ENCODE measurements at places on chromosomes 13 and 19. TPM values are rescaled to one million over a fixed set of nuclear protein-coding genes. Genes with fewer than 3 reads are reported as not detected.

The DHDH gene
- total RNA-seq, result 0.84 TPM

GRCh38 chr13:59343993-59344822, 819.5 kb downstream of the DIAPH3 start:
- H3K4me3 ChIP-seq, result no peak overlapping the region
- DNase-seq, result no peak
- H3K27me3 ChIP-seq, result no peaks in the 10 kb centered on the region

GRCh38 chr19:33638167-33639034, 16.6 kb downstream of the CHST8 start:
- no peaks in the 10 kb centered on the region for H3K4me1 ChIP-seq
- no peaks in the 10 kb centered on the region for H3K27me3 ChIP-seq
- peak; percentile 35 for DNase-seq
- H3K27ac ChIP-seq, result no peak overlapping the region
- H3K4me3 ChIP-seq, result no peak overlapping the region
- no peaks in the 10 kb centered on the region for H3K36me3 ChIP-seq

The OR10H1 gene
- total RNA-seq, result 0.10 TPM

GRCh38 chr19:12126707-12127106, 13.4 kb downstream of the ZNF20 start:
- H3K4me3 ChIP-seq, result no peak overlapping the region
- H3K36me3 ChIP-seq, result no peaks in the 10 kb centered on the region
- H3K27me3 ChIP-seq, result no peaks in the 10 kb centered on the region
- no peak overlapping the region for H3K27ac ChIP-seq

The EFNB2 gene
- total RNA-seq, result 24.8 TPM

GRCh38 chr13:70908795-70909194, 800.5 kb upstream of the KLHL1 start:
- DNase-seq, result no peak
- H3K27me3 ChIP-seq, result no peaks in the 10 kb centered on the region
- no peak overlapping the region for H3K4me3 ChIP-seq
- H3K4me1 ChIP-seq, result no peaks in the 10 kb centered on the region
- H3K36me3 ChIP-seq, result no peaks in the 10 kb centered on the region
- no peak overlapping the region for H3K27ac ChIP-seq

DNA sequence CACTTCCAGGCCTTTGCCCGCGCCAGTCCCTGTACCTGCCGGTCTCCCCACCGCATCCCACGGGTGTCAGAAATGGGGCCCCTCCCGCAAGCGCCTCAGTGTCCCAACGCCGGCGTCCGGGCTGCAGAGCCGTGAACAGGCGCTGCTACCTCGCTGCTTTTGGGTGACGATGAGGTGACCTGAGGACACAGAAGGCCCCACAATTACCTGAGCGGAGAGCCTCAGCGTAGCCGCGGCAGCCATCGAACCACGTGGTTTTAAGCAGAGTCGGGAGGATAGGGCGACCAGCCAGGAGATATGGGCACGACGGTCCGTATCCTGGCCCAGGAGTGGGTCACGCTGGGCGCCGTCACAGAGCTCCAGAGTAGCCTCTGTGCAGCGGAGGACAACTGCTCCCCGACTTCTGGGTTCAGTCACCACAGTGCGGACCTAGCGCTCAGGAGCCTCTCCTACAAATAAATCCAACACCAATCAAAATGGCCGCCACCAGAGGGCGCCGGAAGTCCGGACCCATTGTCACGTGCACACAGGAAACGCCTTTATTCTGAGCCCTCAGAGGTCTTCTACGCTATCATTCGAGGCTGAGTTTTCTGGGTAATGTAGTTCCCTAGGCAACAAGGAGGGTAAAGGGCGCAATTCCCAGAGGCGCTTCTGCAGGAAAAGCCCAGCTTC, at the start of gene ZNF814:
ZNF814 (minus strand) TSS at position 478 of the 672 bp plus-strand sequence; CDS start at position 243, 235 bp downstream.
- H3K4me3 ChIP-seq, result no peak within 1 kb of the TSS
- no peaks in the 10 kb centered on the region for H3K36me3 ChIP-seq
- no peaks in the 10 kb centered on the region for H3K4me1 ChIP-seq
- H3K27me3 ChIP-seq, result no peaks in the 10 kb centered on the region

- no peak overlapping the region for H3K27ac ChIP-seq
- no peaks in the 10 kb centered on the region for H3K27me3 ChIP-seq
- no peak for DNase-seq
- no peaks in the 10 kb centered on the region for H3K4me1 ChIP-seq
Observed at GRCh38 chr13:45765464-45765863, 63.3 kb downstream of the CBY2 start.

- H3K27ac ChIP-seq, result no peak overlapping the region
- no peaks in the 10 kb centered on the region for H3K4me1 ChIP-seq
- no peaks in the 10 kb centered on the region for H3K27me3 ChIP-seq
- no peak overlapping the region for H3K4me3 ChIP-seq
- DNase-seq, result no peak
- no peaks in the 10 kb centered on the region for H3K36me3 ChIP-seq
Observed at GRCh38 chr13:75258159-75258782, 223.7 kb downstream of the TBC1D4 start.

The WDR62 gene
- 1.3 TPM for total RNA-seq

The DACH1 gene
- 5.4 TPM for total RNA-seq

The LRRC63 gene
- total RNA-seq, result not detected

DNA sequence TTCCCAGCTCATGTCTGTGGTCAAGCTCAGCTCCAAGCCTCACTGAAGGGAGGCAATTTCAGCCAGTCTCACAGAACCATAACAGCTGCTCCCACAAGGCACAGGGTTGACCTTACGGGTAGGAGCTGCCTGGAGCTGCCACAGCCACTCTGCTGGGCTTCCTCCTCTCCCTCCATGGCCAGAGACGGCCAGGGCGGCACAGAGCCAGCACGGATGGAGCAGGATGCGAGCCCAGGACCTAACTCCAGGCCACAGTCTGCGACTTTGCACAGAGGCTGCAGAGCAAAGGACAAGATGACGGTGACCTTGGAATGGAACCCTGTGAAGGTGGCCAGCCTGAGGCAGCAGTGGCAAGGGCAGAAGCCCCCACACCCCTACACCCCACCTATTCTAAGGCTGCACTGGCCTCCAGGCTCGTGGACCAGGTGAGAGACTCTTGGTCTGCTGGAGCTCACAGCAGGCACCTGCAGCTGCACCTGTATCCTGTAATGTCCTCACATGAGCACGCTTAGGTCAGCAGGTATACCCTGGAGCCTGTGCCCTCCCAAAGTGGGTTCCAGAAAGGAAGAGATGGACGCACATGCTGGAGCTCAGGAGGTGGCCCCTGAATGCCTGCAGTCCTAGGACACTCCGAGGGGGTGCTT, 29.6 kb downstream of the ADPRHL1 start:
- H3K27ac ChIP-seq, result no peak overlapping the region
- no peak overlapping the region for H3K4me3 ChIP-seq
- no peaks in the 10 kb centered on the region for H3K27me3 ChIP-seq
- no peaks in the 10 kb centered on the region for H3K36me3 ChIP-seq

Measured in aorta (tissue), 5 donors.